Putamen (tissue), 1 donor: ENCODE measurements at places on chromosomes 11 and 22.

DNA sequence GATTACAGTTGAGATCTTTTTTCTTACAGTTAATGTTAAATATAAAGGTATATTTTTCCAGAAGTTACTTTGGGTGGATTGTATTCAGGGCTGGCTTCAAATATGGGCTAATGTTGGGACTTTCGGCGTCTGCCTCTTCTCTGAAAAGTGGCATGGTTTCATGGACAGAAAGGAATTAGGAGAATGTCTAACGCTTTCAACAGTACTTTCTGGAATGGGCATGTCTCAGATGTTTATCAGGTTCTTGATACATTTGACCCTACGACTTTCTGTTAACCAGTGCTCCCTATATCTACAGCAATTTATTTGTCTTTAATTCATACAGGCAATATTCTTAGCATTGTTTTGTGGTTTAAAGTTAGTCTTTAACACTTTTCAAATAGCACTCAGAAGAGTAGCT is 33.7 kb downstream of the ZC3H12C start:
- no peak for DNase-seq

DNA sequence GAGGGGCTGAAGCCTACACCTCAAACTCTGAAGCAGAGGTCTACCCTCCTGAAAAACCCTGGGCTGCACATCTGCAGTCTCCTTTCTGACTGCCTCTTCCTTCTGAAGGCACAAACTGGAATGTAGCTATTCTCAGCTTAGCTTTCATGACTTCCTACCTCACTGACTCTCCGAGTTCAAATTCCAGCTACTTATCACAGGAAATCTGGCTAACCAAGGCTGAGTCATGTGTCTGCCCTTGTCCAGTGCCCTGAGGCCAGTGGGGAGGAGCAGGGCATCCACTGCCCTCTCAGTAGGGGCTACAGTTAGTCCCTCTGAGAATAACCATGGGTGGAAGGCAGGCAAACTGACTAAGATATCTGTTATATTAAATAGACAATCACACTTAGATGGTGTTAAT is 29.2 kb downstream of the PDGFD start:
- no peak for DNase-seq

GRCh38 chr11:17753641-17754040 is 19.1 kb downstream of the KCNC1 start:
- no peak for DNase-seq

DNA sequence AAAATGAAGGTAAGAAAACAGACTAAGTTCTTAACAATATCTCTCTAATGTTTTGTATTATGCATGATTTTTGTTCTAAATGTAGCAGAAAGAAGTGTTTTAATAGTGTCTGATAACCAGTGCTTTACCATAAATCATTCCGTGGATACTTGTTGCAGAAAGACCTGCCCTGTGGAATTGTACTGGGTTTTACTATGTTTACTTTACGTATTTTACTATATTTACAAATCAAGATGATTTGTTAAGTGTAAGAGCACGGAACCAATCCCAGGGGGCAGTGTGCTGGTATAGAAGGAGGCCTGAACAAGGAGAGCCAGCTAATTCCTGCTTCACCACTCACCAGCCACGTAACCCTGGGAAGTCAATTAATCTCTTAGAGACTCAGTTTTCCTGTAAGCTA is 1.4 kb downstream of the HTR3B start:
- DNase-seq, result no peak

DNA sequence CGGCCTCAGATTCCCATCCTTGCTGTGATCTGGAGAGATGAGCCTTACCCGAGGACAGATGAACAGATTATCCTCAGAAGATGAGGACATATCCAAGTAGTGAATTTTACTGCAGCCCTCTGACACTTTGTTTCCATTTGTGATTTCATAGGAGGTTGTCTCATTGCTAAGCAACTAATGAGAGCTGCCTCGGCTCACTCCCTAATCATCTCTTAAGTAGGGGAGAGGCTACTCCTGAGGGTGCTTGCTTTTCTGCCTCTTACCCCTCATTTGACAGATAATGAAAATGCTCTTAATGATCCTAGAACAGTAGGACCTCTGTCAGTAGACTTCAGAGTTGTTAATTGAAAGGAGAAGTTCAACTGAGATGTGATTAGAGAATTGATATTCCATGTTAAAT is 150.9 kb downstream of the TBC1D22A start:
- no peak for DNase-seq

DNA sequence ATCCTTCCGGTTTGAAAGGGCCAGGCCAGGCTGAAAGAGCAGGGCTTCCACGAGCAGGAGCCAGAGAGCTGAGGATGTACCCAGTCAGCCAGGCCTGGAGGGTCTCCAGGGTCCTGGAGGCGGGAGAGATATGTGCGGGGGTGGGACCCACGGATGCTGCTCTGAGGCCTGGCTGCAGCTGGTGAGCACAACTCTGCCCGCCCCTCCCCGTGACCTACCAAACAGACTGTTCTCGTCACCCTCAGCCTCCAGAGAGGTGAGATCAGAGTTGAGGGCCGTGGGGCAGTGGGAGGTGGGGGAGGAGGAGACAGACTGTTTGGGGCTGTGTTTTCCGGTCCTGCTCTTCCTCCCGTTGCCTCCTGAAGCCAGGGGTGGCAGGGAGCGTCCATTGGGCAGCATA is 42.2 kb downstream of the TRIOBP start:
- no peak for DNase-seq

DNA sequence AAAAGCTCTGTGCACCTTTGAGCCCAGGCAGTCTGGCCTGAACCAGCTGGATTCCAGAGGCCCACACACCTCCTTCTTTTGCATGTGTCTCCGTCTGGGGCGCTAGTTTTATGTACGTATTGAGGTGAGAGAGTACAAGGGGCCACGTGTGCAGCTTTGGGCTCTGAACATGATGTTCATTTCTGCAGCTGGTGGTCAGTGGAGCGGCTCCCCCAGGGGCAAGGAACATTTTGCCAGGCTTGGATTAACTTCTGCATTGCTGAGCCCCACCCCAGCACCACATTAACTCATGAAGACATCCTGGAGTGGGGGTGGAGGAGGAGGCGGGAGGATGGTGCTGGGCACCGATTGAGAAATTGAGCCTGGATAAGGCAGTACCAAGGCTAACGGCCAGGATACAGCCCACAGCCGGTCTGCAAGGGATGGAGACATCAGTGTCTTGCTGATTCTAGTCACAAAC is 13.8 kb downstream of the USP2 start:
- no peak for DNase-seq

DNA sequence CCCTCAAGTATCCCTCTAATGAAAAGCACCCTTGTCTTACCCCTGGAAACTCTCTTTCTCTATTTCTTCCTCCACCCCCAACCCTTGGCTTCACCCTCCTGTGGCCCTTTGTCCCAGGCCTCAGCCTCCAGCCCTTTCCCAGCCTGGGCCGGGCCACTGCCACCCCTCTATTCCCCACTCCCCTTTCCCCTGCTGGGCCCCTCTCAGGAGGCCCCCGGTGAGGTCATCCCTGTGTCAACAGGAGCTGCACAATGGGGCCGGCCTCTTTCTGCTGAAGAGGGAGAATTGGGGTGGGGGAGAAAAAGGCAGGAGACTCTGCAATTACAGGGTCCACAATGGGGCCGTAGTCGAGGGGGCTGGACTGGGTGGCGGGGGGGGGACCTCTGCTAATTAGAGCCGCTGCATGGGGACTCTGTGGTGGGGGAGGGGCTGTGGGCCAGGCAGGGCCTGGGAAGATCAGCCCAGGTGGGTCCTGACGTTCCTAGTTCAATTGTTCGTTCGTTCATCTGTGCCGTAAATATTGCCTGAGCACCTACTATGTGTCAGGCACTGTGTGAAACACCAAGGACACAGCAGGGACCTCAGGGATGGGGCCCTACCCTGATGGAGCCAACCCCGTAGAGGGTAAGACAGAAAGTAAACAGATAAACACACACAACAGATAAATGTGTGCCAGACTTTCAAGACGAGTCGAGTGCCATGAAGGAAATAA is 18.5 kb upstream of the MPPED1 start:
- no peak for DNase-seq

GRCh38 chr22:47918276-47918921 is 1155.9 kb downstream of the TBC1D22A start:
- DNase-seq, result no peak
